NCI-H2171 treated with DMSO at 0.1 percent for 48 hours (cell line): ENCODE measurements at places on chromosomes 12 and 14.
A peak's percentile ranks its signal among the peaks of the same experiment; 100 is the strongest.

DNA sequence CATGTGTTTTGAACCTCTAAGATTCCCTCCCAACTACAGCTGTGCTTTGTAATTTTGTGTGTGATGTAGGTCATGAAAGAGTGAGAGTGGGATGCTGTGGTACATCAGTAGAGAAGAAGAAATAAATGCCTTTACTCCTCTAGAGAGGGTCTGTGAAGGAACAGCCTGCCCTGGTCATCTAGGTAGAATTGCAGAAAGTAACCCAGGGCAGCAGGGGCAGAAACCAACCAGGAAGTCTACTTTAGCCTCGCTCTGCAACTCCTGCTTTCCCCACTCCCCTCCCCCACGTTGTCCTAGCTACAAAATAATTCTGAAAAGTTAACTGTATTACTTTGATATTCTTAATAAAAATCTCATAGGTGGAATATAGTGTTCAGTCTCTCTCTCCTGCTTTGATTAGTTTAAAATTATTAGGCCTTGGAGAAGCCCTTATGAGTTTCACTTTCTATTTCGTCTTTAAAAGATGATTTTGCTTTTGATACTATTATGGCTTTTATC is 7.5 kb downstream of the TBK1 start:
- no peak for DNase-seq

- DNase-seq = peak; percentile 61
Observed at GRCh38 chr12:12915656-12916055, 24.3 kb downstream of the GPRC5A start.

- no peak for DNase-seq
Observed at GRCh38 chr12:65532162-65532561, 253.7 kb downstream of the MSRB3 start.

DNA sequence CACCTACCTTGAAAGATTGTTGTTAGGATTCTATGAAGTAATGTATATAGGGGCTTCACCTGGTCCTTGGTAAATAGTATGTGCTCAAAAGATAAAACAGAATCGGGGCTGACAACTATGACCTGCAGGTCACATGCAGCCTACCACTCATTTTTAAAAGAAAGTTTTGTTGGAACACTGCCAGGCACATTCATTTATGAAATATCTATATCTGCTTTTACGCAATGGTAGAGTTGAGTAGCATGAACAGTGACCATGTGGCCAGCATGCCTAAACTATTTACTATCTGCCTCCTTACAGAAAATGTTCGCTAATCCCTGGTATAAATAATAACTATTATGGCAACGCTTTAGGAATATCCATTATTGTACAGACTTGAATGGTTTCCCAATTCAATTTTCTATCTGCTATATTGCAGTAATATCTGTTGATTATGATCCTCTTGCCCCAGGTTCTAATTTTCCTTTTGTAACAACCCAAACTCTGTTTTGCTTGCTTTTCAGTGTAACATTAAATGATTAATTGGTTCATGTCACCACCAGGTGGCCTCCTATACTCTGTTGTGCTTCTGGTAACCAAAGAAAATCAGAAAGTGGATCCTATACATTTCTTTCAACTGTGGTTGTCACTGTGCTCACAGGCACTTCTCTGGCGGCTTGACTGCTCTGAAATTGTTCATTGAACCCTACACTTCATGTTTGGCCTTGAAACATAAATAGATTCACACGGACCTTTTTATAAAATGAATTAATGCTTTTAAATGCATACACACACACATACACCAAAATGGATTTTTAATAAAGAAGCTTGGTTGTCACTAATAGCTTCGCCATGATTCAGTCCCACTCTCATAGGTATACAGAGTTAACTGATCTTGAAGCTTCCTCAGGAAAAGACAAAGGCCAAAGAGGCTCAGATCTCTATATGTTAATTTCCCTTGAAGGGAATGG is 227.7 kb upstream of the NPAS3 start:
- peak; percentile 60 for DNase-seq

GRCh38 chr14:32559590-32559989 is 230.5 kb downstream of the AKAP6 start:
- DNase-seq = no peak

DNA sequence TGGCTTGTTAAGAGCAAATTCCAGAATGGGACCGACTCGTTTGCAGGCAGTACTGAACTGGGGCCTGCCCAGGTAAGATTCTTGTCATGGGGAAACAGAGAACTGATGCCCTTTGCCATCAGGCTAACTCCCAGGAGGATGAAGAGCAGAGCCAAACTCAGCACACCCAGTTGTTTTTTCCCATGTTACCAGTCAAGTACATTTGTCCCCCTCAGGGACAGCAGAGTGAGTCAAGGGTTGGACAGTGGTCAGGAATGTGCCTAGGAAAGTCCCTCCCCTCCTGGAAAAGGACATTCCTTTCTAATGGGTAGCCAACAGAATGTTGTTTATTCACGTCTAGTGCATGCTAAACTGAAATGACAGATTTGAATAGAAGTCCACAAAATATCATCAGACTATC is 1.6 kb downstream of the ART4 start:
- no peak for DNase-seq

DNA sequence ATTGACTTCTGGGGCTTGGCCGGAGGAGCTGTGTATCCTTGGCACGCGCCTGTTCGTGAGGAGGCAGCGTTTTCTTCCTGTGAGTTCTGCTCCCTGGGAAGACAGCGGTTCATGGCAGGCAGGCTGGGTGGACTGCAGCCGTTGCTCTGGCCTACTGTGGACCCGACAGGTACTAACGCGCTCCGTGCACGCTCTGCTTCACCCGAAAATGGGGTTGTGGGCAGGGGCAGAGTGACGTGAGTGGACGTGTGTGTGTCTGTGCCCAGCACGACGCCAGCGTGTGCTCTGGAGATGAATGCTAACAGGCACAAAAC is 179.1 kb downstream of the KIF26A start:
- DNase-seq = no peak

- peak; percentile 79 for DNase-seq
Observed at GRCh38 chr12:94026596-94026995, 121.8 kb upstream of the PLXNC1 start.

DNA sequence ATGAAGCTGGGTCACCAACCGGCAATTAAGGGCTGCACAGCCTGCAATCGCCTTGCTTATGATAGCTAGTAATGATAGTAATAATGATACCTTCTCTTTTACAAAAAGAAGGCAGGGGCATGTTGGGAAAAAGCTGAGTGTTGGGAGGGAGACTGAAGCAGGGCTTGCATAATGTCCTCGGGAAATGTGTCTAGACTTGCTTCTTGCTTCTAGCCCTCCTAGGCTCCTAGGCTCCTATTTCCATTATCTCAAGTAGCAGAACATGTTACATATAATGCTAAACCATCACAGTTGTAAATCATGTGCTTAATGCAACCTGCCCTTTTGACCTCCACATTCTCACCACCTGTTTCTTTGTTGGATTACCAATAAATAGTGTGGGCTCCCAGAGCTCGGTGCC is 18.7 kb downstream of the RERGL start:
- DNase-seq = no peak

DNA sequence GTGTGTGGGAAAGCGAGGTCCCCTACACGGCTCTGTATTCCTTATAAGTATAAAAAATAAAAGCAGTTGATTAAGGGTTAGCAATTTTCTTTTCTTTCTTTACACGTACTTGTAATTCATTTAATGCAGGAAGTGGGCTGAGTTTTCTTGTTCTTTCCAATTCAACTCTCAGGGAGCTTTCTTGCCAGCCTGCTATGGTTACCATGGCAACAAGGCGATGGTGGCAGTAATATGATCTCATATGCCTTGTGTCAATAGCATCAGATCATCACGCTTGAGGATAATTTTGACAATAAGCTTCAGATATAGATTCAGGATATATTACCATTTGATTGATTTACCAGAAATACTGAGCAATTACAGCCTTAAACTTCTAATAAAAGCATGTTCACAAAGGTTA is 466.5 kb downstream of the APAF1 start:
- peak; percentile 81 for DNase-seq
